ENCODE measurements at places on chromosomes 3 and 15.
A peak's percentile ranks its signal among the peaks of the same experiment; 100 is the strongest.

DNA sequence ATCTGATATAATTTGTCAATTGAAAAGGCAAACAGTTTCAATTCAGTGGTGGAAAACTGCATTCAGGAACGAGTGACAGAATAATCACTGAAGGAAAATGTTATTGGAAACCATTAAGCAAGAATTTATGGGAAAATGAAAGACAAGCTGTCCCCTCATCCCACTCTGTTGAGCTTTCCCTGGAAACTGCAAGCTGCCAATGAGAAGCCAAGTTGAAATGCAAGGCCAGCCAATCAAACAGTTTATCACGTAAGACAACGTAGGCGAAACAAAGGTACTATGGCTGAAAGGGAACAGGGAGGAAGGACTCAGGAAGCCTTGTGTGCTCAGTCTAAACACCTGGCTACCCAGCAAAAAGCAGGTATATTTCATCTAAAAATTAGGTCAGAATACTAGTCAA, 187.9 kb upstream of the ATP10A start:
- DNase-seq, result no peak

DNA sequence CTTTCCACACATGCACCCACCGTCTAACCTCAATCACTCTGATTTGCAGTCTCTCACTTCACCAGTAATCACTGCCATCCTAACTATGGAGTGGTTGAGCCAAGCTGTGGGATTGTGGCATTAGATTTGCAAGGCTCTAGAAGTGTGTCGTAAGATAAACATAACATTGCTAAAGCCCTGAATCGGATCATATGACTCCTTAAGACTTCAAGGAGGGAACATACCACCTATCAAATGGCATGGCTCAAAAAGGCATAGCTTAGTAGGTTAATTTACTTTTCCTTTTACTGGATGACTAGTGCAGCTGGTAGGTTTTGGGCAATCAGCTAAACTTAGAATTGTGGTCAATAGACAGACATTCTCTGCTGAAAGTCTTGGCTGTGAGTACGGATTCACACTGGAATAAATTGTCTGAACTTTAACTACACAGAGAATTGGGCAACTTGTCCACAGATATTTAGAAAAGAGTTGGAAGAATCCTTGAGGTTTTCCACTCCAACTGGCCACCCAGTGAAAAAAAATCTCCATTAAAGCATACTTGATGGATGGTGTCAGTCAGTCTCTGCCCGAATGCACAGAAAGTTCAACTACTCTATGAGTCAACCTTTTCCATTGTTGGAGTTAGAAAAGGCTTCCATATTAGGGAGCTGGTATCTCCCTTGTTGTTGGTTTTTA, 476.7 kb upstream of the CBLB start:
- DNase-seq, result peak; percentile 98

DNA sequence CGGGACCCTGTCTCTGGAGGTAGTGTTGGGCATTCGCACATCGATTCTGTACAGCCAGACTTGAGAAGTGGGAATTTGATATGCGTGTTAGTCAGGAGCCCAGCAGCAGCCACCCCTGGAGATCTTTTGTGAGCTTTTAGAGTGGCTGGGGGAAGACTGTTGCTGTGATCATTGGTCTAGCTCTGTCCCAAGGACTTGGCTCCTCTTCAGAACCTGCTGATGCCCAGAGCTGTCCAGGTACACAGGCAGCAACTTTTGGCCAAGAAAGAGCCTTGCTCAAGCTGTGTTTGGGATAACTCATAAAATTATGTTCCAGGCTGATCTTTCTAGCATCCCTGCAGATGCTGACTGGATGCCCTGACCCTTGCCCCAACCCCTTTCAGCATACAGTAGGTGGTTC, 29.3 kb downstream of the LIMD1 start:
- DNase-seq, result no peak

- DNase-seq, result no peak
These were observed 182.4 kb downstream of the UACA start for GRCh38 chr15:70580958-70581357.

GRCh38 chr3:126990890-126991289, 8.0 kb downstream of the PLXNA1 start:
- no peak for DNase-seq

GRCh38 chr15:62841891-62842559, 200.5 kb upstream of the TPM1 start:
- no peak for DNase-seq

DNA sequence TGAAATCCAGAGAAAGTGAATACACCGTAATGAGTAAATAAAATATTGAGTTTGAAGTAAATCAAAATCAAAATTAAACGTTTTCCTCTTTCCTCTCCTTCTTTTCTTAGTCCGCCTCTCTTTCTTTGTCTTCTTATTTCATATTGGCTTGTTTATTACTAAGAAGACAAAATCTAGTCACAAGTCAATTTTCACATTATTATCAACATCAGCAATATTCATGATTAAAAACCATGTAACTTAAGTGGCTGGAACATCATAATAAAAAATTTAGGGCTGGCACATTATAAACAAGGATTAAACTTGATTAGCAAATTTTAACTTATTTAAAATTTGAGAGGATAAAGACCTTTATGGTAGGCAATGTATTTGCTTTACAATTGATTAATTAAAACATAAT, 61.4 kb downstream of the BCHE start:
- no peak for DNase-seq
